ENCODE measurements at places on chromosomes 2 and 18. TPM values are rescaled to one million over a fixed set of nuclear protein-coding genes. Genes with fewer than 3 reads are reported as not detected.

DNA sequence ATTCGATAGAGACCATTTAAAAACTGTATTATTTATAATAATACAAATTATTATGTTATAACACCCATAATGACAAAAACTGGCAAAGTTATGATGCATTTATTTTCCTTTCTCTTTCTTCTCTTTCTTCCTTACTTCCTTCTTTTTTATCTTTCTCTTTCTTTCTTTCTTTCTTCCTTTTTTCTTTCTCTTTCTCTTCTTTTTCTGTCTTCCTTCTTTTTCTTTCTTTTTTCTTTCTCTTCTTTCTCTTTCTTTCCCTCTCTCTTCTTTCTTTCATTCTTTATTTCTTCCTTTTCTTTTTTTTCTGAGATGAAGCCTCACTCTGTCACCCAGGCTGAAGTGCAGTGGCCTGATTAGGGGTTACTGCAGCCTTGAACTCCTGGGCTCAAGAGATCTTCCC lies 27.5 kb upstream of the ZNF516 start:
- DNase-seq: no peak

DNA sequence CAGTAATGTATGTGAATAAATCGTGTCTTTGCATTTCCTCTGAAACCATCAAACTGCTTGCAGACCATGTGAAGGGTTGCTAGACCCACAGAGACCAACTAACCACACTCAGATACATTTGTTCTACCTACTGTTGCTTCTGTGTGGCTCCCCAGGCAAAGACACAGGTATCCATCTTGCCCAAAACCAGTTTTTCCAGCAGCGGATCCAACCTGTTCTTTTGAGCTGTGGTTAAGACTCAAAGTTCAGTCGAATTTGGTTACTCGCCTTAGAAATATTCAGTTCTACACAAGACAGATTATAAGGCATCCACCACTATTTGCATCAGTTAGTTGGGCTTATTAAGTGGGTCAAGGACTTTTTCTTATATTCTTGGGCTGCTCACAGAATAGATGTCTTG lies 276.2 kb upstream of the EPHA4 start:
- no peak for DNase-seq

GRCh38 chr18:69701305-69701704 lies 246.4 kb downstream of the CD226 start:
- no peak for DNase-seq

DNA sequence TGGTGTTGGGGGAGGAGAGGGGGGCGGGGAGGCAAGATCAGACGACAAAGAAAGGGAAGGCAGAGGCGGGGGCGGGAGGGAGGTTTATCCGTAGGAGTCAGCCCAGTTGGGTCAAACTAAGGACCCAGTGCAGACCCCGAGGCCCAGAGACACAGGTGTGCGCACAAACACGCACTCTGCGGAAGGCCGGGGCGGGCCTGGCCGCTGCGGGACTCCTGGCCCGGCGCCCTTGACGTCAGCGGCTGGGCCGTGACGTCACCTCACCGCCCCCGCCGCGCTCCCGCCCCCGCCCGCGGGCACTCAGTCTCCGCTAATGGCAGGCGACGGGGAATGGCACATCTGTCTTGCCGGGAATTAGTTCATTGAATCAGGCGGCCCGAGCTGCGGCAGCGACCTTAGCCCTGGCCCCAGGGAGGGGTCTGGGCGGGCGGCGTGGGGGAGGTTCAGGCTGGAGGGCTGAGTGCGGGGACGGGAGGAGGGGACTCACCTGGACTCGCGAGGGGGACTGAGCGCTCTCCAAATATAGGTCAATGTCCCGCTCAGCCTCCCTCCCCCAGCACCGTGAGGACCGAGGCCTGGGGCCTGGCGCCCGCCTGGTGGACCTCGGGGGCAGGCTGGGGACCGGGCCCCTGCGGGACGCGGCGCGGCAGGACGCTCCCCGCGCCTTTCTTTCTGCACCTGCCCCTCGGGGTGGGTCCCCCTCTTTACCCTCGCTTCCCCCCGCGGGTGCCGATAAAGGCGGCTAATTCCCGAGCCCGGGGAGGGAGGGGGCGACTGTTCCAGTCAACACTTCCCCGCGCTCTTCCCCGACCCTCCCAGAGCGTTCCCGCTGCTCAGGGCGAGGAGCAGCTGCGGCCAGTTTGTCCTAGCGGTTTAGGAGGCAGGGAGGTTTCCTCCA lies 15.5 kb upstream of the ECEL1 start:
- DNase-seq: peak; percentile 57

- no peak for DNase-seq
Measured at GRCh38 chr18:71250191-71250590, 961.3 kb downstream of the SOCS6 start.

DNA sequence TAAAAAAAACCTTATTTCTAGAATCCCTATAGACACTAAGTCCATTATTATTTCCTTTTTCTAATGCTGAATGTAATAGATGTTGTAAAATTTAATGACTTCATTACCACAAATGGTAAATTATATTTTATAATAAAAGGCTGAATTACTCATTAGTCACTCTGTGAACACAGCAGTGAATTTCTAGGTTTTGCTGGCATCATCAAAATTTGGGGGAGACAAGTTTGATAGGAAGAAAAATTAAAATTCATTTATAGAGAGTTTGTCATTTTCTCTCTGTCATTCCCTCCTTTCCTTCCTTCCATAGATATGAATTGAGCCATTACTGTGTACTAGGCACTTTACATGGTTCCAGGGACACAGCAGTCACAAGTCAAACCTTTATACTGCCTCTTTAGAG lies 340.9 kb downstream of the TRIB2 start:
- DNase-seq: no peak

DNA sequence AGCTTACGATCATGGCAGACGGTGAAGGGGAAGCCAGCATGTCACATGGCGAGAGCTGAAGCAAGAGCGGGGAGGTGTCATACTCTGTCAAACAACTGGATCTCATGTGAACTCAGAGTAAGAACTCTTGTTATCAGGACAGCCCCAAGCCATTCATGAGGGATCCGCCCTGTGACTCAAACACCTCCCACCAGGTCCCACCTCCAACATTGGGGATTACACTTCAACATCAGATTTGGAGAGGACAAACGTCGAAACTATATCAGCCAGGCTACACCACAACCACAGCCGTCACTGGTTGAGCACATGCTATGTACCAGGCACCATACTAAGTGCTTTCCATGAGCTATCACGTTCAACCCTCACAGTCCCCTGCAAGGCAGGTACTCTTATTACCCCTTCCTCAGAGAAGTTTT lies 293.8 kb downstream of the PRKCE start:
- DNase-seq: no peak

- DNase-seq: no peak
Measured at GRCh38 chr18:46252759-46253158, 148.6 kb downstream of the HAUS1 start.

DNA sequence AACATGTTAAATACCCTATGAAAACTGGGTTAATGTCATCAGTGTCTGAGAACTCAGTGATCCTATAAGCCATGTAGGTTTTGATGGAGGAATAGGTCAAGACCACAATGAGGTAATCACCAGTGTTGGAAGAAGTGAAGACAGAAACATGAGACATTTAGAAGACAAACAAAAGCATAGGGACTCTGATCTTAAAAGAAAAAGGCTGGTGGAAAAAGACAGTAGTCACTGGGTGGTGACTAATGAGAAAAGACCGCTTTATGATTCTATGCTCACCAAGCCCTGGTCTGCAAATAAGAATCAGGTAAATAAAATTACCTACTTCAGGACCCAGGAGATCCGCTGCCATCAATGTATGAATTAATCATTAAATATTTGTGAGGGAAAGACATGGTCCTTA lies 271.9 kb downstream of the GPD2 start:
- no peak for DNase-seq

GRCh38 chr2:71417300-71418202 lies 35.8 kb upstream of the DYSF start:
- no peak for DNase-seq

- DNase-seq: no peak
Measured at GRCh38 chr2:174846218-174846617, 81.9 kb upstream of the CHRNA1 start.

DNA sequence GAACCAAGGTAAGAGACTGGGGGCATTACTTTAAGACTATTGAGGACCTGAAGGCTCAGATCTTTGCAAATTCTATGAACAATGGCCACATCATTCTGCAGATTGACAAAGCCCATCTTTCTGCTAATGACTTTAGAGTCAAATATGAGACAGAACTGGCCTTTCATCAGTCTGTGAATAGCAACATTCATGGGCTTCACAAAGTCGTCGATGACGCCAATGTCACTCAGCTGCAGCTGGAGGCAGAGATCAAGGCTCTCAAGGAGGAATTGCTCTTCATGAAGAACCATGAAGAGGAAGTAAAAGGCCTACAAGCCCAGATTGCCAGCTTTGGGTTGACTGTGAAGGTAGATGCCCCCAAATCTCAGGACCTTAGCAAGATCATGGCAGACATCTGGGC lies 43.8 kb upstream of the SLC4A10 start:
- DNase-seq: no peak

DNA sequence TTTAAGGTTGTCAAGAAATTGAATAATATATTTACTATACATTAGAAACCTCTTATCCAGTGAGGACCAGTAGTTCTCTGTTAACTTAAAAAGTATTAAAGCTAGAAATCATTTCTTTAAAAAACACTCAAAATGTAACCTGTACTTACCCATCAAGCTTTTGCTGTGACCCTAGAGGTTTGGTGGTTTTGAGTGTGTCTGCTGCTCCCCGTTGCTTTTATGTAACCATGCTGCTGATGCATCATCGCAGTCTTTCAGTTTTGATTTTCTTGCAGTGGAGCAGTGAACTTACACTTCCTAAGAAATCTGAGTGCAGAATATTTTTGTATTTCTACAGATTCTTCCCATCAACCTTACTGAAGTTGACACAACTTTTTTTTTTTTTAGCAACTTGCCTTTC lies 34.2 kb downstream of the MRPS9 start:
- peak; percentile 6 for DNase-seq

DNA sequence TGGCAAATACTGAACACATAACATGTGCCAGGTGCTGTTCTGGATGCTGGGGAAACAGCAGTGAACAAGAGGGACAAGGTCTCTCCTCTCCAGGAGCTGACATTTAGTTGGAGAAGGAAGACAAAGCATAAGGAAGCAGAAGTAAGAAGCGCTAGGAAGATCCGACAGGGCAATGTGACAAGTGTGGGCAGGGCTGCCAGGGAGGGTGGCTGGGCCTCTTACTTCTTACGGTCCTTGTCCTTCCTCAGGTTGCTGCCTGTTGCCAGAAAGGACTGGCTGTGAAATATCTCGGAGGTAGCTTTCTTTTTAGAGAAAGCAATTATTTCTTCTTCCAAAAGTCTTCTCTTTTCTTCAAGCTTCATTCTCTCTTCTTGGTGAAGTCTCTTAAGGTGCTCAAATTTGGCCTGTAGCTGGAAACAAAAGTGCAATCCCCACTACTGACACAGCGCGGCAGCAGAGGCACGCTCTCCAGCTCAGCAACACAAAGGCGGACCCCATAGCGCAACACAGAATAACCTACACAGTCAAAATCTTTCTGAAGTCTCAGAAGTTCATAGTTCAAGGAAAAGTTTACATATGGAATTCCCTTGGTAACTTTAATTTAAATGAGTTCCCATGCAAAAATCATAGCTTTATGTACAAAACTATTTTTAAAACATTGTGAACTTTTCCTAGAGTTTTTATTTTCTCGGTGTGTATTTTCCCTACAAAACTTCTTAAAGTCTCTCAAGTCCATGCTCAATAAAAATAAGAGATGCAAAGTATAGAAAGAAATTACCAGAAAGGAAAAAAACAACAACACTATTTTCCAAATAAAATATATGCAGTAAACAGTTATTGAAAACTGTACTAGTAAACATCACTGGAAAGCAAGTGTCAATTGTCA lies 67.7 kb downstream of the SEPTIN10 start:
- DNase-seq: peak; percentile 8

GRCh38 chr2:80519121-80519643 lies 214.6 kb upstream of the LRRTM1 start:
- no peak for DNase-seq

DNA sequence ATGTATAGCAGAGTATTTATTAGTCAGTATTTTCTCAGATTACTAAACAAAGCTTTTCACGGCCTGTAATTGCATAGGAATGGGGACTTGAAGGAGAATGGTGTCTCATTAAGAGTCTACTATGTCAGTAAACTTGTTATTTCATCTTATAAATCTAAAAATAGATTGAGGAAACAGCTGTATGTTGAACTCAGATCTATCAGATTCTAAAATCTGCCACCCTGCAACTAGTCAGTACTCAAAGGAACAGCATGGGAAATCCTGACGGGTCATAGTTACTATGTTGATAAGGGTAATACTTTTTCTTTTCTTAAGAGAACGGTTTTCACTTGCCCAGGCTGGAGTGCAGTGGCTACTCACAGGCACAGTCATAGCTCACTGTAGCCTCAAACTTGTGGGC lies 70.2 kb upstream of the EMILIN2 start:
- no peak for DNase-seq

GRCh38 chr2:27091746-27092695 lies 5.4 kb downstream of the KHK start:
- no peak for DNase-seq

GRCh38 chr2:18922276-18922675 lies 332.9 kb upstream of the NT5C1B start:
- no peak for DNase-seq

The FBXO41 gene
- total RNA-seq: 25.3 TPM

The TCF23 gene
- total RNA-seq: not detected

The ACTG2 gene
- total RNA-seq: not detected

The LOXHD1 gene
- not detected for total RNA-seq

The RAX gene
- not detected for total RNA-seq

Data from CD8-positive, alpha-beta memory T cell (primary cell).